ENCODE measurements at places on chromosomes 1 and 21. TPM values are rescaled to one million over a fixed set of nuclear protein-coding genes. Genes with fewer than 3 reads are reported as not detected.

Gene CCDC24
- total RNA-seq, result 4.4 TPM

Gene GREM2
- total RNA-seq, result 0.04 TPM

Gene CLCA1
- total RNA-seq, result not detected

Gene KIF14
- total RNA-seq, result 2.0 TPM

Gene ELAVL4
- not detected for total RNA-seq

All from kidney epithelial cell (primary cell).